ENCODE measurements at places on chromosomes 2 and 18.

DNA sequence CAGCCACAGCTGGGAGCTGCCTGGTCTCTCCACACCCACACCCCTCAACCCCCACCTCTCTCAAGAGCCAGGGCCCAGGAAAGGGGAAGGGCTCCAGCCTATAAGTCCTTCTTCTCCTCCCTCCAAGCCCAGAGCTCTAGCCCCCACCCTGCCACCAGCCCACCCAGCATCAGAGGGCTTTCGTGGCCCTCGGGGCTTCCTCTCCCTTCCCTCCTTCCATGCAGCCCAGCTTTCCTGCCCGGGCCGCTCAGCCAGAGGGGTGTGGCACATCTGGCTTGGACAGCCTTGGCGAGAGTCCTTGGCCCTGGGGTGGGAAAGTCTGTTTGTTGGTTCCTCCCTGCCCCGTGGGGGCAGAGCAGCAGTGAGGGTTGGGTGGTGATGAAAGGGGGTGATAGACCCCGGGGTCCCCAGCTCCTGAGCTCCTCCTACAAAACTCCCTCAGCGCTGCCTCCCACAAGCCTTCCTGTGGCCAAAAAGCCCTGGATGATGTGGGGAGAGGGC lies 7.0 kb downstream of the TNS1 start:
- no peak for DNase-seq

GRCh38 chr2:181955010-181955409 lies 30.6 kb upstream of the PPP1R1C start:
- DNase-seq: no peak

- no peak for DNase-seq
These were observed 589.0 kb upstream of the ACVR2A start for GRCh38 chr2:147255812-147256211.

GRCh38 chr2:45237128-45237527 lies 227.9 kb upstream of the SIX2 start:
- DNase-seq: no peak

GRCh38 chr2:231512222-231512621 lies 18.0 kb downstream of the NMUR1 start:
- no peak for DNase-seq
